ENCODE measurements at places on chromosomes 2 and 18.
A peak's percentile ranks its signal among the peaks of the same experiment; 100 is the strongest.

DNA sequence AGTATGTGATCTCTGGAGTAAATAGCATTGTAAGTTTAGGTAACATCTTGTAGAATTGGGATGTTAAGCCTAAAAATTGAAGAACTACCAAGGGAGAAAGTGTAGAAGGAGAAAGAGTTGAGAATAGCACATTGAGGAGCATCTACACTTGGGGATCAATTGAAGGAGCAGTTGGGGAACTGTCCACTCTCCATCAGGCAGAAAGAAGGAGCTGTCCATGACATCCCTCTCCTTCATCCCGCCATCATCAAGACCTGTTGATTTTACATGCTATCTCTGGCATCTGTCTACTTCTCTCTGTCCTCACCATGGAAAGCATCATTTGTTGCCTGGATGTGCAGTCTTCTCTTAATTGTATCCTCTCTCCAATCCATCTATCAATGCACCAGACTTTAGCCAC, 87.8 kb downstream of the CCDC141 start:
- DNase-seq: no peak

DNA sequence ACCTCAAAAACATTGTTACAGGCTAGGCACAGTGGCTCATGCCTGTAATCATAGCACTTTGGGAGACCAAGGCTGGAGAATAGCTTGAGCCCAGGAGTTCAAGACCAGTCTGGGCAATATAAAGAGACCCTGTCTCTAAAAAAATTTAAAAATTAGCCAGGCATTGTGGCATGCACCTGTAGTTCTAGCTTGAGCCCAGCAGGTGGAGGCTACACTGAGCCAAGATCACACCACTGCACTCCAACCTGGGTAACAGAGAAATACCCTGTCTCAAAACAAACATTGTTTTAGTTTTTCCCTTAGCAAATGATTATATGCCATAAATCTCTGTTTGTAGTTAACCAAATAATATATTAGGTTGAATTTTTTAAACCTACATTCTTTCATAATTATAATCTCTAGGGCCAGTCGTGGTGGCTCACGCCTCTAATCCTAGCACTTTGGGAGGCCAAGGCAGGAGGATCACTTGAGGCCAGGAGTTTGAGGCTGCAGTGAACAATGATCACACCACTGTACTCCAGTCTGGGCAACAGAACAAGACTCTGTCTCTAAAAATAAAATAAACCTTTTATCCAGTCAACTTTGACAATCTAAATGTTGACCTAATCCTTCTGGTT, 13.3 kb upstream of the CYP20A1 start:
- DNase-seq: no peak

DNA sequence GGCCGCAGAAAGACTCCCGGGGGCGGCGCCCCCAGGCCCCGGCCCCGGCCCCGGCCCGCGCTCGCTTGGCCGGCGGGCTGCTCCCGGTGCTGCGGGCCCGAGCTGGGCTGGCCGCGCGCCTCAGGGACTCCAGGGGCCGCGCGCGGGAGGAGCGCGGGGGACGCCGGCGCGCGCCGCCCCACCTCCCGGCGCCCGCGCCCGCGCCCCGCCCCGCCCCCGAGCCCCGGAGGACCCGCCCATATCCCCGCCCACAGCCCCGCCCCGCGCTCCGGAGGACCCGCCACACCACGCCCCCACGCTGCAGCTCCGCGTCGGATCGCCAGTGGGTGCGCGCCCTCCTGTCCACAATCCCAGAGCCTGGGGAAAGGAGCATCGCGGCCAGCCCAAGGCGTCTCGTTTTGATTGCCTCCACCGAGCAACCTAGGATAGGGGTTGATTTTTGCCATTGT, at the start of gene PARD6G:
PARD6G (minus strand) TSS at position 122 of the 449 bp plus-strand sequence. CDS start 166 bp downstream, outside the sequence.
- peak; percentile 14 for DNase-seq

DNA sequence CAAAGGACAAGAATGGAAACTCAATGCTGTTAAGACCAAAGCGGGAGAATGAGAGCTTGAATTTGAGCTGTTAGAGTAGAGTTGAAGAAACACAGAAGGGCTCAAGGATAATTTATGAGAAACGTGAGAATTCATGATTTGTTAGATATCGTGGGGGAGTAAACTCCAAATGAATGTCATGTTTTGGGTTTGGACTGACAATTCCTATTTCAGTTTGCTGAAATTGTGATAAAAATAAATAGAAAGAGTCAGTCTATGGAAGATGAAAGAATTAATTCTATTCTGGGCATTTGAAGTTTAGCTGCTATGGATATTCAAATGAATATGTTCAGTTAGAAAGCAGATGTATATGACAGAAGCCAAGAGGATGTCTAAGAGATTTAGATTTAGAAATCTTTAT, 723.4 kb upstream of the PIK3C3 start:
- no peak for DNase-seq

- no peak for DNase-seq
Observed at GRCh38 chr18:76643199-76643598, 148.2 kb upstream of the ZNF516 start.

DNA sequence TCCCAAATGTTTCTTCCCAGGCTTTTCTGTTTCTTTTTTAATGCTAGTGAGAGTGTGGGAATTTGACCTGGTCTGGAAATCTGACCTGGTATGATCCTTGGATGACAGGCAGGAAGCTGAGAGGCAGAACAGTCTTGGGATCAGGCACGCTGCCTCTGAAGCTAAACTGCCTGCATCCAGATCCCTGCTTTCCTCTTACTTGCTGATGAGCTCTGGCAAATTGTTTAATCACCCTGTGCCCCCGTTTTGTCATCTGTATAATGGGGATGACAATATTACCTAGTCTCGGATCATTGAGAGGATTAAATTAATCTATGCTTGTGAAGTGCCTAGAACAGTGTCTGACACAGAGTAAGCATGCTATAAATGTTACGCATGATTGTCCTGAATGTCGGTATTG, 3.3 kb downstream of the KLHL23 start:
- no peak for DNase-seq

- no peak for DNase-seq
Observed at GRCh38 chr2:156436497-156437085, 412 bp downstream of the GPD2 start.

- DNase-seq: no peak
Observed at GRCh38 chr2:149806651-149807050, 219.1 kb upstream of the MMADHC start.

- no peak for DNase-seq
Observed at GRCh38 chr2:70983506-70984227, 5.2 kb downstream of the ANKRD53 start.

DNA sequence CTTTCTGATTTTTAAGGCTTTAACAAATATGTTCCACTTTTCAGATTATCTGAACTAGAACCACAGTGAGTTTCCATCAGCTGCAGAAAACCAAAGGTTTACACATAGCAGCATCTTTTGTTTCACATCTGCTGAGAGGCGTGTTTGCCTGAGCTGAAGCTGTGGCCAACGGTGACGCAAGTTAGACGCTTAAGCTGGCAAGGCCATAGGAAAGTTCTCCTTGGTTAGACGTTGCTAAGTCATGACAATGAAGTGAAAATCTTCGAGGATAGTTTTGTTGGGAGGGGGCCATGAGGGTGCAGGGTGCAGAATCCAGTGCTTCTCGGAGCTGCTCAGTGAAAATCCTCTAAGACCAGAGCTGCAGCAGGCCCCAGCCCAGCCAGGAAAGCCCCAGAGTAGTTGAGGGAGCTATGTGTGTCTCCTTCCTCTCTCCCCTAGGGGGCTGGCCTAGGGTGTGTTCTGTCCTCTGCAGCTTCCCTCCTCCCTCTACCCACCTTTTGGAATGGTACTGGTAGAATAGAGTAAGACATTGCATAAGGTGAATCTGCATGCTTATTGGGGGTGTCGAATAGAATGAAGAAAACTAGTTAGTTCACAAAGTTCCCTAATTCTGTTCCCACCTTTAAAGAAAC, 105.4 kb downstream of the FHOD3 start:
- DNase-seq: no peak

Measured in stimulated activated CD8-positive, alpha-beta memory T cell treated with anti-CD3 and anti-CD28 coated beads, Interleukin-15, amount 100 ng/mL, for 4 hours (primary cell).